Retinal pigment epithelial cell (primary cell): ENCODE measurements at places on chromosomes 3 and 15.

DNA sequence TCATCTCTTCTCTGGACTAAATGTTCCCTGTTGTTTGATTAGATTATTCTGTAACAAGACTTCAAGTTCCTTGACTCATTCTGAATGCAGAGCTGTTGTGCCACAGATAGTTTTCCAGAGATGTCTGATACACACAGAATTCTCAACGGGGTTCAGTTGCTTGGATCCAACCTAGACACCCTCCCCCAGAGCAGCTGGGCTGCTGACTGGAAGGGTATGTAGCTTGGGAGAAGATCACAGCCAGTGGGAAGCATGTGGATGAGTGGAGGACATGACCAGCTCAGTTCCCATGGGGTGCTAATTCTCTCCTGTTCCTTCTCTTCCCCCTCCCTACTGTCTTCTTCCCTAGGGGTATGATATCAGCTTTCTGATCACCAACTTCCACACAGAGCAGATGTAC, 6.6 kb upstream of the TTLL3 start:
- DNase-seq: no peak

DNA sequence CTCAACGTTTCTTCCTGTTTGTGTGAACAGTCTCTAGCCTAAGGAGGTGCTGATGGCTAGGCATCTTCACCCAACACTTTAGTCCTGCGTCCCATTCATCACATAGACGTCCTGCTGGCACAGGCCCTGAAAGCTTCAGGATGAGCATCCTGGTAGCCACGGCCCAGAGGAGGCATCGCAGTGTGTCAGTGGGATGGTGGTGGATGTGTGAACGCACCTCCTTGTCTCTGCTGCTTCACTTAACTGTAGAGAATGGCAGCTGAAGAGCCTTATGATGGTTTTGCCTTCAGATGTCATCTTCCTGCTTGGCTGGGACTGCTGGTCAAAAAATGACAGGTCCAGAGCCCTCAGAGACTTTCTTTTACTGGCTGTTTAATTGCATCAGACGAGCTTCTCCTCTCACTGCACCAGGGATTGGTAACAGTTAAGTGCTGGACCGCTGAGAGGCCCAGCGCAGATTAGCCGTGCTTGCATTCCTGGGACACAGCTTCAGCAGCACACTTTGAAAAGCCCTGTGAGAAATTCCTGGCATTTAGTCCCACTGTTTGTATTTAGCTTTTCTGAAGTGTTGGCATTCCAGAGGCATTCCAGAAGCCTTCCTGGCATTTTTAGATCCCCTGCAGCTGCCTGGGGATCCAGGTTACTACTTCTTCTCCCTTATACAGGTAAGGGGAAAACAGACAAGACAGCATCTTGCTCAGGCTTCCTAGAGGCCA, 132.4 kb upstream of the PLXNA1 start:
- peak; percentile 95 for DNase-seq

- peak; percentile 86 for DNase-seq
These were observed at the start of gene EIF3J for GRCh38 chr15:44536962-44537734. EIF3J (plus strand) TSS chr15:44537147; CDS start chr15:44537195, 48 bp downstream.

DNA sequence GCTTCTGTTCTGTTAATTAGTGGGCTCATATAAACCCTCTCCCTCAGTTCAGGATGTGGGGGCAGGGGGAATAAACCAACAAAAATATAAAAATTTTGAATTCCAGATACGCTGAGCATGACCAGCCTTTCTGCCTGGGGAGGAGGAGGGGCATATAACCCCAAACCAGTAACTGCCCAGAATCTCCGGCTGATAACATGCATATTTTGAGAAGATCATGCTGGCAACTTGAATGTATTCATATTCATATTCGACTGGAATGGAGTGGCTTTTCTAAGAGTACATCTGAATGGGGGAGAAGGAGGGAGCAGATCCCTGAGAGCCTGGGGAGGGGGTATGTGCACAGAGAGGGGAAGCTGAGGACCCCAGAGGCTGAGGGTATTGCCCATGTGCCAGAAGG, 54.5 kb upstream of the LCTL start:
- no peak for DNase-seq

DNA sequence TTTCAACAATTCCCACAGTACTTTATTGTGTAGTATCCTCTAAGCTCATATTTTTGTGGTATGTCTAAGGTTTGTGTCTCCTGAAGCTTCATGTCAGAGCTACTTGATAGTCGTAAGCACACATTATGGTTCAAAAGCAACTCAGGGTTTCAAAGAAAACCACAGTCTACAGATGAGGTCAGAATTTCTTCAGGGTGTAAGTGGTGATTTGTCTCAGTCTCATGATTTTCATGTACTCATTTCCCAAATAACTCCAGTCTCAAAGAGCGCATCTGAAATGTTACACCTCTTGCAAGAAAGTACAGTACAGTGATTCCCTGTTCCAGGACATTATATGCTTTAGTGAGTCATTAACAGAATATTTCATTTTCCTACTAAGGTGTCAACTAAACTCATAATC, 47.5 kb upstream of the SSR3 start:
- peak; percentile 86 for DNase-seq

- no peak for DNase-seq
These were observed 8.7 kb upstream of the CACNA2D2 start for GRCh38 chr3:50512131-50512530.

DNA sequence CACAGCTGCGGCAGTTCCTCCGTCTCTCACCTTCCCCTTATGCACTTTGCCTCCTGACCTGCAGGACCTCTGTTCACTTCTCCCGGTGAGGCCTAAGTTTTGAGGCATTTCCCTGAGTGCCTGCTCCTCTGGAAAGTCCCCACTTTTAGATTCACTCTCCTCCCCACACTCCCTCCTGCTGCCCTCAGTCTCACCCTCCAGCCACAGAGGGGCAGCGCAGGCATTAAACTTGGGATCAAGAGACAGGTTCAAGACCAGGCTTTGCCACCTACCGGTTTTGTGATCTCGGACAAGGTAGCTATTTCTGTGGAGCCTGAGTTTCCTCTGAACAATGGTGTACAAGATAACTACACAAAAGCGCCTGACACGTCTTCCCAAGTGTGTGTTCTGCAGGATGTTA, 19.4 kb downstream of the SLC6A11 start:
- no peak for DNase-seq

- no peak for DNase-seq
These were observed 17.5 kb downstream of the NMNAT3 start for GRCh38 chr3:139660269-139660668.

DNA sequence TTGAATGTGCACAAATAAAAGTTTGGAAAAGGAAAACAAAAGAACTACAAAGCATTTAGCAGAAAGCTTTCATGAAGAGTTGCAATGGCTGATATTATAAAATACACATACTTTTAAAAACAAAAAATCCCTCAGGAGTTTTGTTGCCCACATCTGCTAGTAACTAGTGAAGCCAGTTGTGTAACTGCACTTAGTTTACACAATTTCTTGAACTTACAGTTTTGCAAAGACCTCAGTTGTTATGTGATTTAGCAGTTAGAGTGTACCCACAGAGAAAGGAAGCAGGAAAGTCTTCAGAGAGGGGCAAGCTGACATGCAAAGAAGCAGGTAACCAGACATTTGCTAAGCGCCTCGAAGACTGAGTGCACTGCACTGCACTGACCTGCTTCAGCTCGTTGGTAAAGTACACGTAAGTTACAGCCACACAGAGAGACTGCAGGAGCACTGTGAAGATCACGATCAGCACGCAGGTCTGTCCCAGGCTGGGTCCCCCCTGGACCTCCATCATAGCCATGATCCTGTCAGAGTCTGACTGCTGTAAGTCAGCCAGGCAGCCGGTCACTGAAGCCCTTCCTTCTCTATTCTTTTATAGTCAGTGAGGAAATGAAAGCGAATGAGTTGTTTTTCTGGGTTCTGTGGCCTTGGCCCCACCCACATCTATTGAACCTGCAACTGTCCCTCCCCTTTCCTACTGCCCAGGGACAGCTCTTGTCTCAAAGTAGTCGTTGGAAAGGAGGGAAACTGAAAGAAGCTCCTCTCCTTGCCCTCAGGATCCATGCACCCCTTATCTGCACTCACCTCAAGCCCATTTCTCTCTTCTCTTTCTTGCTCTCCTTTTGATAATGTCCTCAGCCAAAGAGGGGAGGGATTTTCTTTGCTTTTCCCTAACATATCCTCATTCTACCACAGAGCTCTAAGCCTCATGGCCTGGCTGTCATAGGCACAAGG, at the start of gene TNFSF10:
TNFSF10 (minus strand) TSS at position 560 of the 948 bp plus-strand sequence; CDS start at position 514, 46 bp downstream.
- DNase-seq: no peak

DNA sequence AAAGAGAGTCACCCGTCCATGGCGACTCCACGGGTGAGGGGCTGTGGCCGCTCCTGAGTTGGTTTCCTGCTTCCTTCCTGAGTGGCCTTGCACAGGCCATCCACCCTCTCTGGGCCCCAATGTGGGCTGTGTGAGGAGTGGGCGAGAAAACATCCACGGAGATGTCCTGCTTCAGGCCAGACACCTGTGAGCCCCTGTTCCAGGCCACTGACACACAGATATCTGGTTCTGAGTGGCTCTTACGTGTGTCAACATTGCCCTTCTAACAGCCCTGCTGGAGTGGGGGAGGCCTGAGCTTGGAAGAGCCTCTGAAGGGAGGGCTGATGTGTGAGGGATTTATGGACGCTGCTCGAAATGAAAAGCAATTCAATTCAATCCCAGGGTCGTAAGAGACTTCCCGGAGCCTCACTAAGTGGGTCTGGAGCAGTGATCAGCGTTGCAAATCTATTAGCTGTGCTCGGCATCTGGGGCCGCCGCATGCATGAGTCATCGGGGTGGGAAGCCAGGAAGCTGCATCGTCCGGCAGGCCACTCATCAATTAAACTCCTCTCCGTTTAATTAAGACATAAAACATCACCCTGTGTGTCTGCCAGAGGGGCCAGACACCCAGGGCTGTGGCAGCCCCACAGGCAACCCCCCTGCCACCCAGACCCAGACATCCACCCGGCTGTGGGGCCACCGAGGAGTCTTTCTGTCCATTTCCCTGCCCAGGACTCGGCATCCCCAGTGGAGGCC, 20.0 kb upstream of the PRR23E start:
- DNase-seq: peak; percentile 17

DNA sequence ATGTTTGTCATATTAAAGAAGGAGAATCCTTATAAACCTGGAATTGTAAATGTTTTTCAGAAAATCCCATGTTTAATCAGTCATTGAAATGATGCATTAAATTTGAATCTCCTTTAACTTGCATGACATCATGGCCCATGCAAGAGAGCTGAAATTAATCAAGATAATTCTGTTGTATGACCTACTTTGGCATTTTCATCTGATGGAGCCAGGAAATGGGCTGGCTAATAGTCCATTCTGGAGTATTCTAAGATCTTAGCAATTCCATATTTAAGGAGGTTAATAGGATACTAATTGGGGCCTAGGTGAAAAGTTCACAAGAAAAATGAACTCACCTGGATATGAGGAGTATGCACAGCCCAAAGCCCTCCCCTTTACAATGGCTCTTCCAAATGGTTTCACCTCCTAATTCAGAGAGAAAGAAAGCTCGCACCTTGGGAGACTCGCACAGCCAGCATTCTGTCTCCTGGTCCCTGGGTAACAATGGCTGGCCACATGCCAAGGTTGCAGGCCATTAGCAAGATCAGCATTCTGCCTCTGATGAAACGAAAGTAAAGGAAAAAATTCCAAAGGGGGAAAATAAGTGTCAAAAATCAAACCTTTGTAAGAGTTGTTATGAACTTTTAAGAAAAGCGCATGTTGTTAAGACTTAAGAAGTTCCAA, 786.4 kb downstream of the MCTP2 start:
- DNase-seq: peak; percentile 58

GRCh38 chr15:52318729-52319500, 23.3 kb upstream of the MYO5C start:
- DNase-seq: no peak

GRCh38 chr3:188832961-188833721, 338.6 kb upstream of the TPRG1 start:
- DNase-seq: no peak

GRCh38 chr15:39125904-39126303, 455.0 kb upstream of the THBS1 start:
- DNase-seq: no peak

- DNase-seq: no peak
These were observed 32.4 kb upstream of the PIK3R4 start for GRCh38 chr3:130779031-130779430.

GRCh38 chr3:187954873-187955586, 198.9 kb upstream of the LPP start:
- no peak for DNase-seq

DNA sequence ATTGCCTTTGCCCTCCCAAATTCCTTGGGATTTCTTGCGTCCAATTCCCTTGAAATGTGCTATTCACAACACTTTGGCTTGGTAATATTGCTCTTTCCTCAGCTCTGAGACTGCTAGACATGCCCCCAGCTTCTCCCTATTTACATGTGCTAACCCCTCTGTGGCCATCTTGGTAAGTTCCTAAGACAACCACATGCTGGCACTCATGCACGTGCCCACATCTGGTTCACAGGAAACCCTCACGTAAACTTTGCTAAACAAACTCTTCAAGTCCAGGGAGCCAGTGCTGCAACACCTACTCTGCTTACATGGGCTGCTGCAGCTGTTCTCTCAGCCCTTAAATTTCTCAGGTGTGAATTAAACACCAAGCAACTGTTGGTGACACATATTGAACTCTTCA, 121.8 kb downstream of the ADAMTSL3 start:
- DNase-seq: no peak

GRCh38 chr3:2826453-2826852, 283.7 kb downstream of the IL5RA start:
- DNase-seq: no peak

DNA sequence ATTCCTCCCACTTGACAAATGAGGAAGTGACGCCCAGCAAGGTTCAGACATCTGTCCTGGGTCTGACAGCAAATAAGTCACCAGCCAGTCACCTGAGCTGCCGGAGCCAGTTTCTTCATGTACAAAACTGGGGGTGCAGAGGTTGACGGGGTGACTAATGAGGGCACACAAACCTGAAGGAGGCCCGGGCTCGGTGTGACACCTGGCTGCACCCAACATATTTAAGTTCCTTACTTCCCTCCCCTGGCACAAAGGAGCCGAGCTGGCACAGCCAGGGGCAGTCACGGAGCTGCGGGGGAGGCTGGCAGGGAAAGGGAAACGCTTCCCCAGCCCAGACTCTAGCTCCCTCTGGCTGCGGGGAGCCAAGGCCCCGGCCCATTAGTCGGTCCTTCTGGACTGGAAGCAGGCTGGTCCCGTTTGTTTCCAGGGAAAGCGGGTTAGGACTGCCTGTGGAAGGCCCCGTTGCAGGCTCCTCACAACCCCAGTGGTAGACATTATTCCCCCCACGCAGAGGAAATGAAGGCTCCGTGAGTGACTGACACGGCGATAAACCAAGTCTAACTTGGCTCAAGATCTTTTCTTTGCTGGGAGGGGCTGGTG, 2.3 kb downstream of the FBXL22 start:
- no peak for DNase-seq

- no peak for DNase-seq
These were observed 169.3 kb downstream of the GBE1 start for GRCh38 chr3:81592101-81592500.

- DNase-seq: no peak
These were observed 13.2 kb downstream of the TSPAN3 start for GRCh38 chr15:77057685-77058084.

GRCh38 chr3:155064920-155065319, 15.2 kb upstream of the MME start:
- DNase-seq: no peak

GRCh38 chr3:157089455-157090221, 70.3 kb downstream of the CCNL1 start:
- DNase-seq: peak; percentile 27

GRCh38 chr3:54853573-54854404, 74.1 kb downstream of the LRTM1 start:
- peak; percentile 59 for DNase-seq
